Activated CD4-positive, alpha-beta T cell treated with anti-CD3 and anti-CD28 coated beads, Interleukin-2, amount 50 U/mL, for 48 hours (primary cell): ENCODE measurements at places on chromosomes 3 and 15.

GRCh38 chr15:57411945-57412768, 35.9 kb downstream of the CGNL1 start:
- no peak for DNase-seq

GRCh38 chr3:31670136-31670535, 137.4 kb downstream of the STT3B start:
- no peak for DNase-seq

DNA sequence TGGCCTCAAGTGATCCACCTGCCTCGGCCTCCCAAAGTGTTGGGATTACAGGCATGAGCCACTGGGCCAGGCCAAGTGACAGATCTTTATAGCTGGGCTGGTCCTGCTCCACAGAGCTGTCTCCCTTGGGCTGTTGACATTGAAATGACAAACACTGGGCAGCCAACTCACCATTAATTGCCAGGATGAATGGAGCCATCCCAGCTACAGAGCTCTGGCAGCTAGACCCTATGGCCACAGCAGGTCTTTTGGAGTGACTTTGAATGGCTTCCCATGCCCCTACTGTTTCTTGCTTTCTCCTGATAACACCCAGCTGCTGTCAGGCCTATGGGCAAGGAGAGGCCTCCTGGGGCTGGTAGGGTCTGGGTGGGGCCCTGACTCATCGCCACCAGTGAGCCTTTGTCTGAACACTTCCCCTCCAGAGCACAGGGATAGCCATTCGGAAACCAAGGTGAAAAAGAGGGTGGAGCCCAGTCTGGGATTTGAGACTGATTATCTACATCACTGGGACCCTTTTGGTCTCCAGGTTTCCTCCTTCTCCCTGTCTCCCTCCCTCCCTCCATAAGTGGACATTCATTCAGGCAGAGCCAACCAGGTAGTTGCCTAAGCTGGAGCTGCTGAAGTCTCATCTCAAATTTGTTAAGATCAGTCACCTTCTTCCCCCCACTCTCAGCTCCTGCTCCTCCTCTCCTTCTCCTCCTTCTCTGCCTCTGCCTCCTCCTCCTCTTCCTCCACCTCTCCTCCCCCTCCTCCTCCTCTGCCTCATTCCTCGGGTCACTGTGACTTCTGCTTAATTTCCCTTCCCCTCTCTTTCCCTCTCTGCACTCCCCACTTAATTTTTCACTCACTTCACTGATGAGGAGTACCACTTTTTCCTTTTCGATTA, 34.0 kb downstream of the BHLHE40 start:
- no peak for DNase-seq

DNA sequence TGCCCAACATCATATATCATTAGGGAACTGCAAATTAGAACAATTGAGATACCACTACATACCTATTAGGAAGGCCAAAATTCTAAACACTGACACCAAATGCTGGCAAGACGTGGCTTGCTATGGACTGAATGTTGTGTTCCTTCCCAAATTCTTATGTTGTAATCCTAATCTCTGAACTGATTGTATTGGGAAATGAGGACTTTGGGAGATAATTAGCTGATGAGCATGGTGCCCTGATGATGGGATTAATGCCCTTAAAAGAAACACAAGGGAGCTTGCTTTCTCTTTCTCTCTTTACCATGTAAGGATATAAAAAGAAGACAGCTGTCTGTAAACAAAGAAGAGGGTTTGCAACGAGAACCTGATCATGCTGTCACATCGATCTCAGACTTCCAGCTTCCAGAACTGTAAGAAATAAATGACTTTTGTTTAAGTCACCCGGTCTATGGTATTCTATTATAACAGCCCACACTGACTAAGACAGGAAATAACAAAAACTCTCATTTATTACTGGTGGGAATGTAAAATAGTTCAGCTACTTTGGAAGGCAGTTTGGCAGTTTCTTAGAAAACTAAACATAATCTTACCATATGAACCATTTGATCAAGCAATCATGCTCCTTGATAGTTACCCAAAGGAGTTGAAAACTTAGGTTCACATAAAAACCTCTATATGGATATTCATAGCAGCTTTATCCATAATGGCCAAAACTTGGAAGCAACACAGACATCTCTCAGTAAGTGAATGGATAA, 458.3 kb upstream of the CBLB start:
- DNase-seq, result no peak

DNA sequence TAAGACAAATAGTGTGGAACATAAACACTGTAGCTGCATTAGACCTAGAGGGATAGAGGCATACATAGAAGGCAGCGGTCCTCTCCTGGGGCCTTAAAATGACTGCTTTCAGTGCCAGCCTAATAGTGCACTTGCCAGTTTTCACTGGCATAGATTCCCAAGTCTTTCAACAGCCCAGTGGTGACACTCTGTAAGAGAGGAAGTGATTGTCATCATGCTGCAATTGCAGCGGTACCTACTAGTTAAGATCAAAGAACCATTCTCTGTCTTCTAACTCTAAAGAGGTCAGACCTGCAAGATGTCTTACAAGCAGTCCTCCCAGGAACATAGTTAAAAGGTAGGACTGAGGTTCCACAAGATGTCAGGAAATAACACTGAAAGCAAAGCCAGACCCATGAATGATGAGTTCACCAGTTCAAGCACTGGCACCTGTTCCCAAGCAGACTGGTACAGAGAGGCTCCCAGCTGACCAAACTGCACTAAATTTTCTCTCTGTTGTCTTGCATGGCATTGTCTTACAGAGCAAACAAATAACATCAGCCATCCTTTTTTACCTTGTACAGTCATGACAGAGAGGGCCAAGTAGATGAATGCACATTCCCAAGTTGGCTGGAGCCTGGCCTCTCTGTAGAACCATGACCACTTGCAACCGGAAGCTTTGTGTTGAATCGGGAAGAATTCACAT, 100.5 kb upstream of the SKOR1 start:
- no peak for DNase-seq

DNA sequence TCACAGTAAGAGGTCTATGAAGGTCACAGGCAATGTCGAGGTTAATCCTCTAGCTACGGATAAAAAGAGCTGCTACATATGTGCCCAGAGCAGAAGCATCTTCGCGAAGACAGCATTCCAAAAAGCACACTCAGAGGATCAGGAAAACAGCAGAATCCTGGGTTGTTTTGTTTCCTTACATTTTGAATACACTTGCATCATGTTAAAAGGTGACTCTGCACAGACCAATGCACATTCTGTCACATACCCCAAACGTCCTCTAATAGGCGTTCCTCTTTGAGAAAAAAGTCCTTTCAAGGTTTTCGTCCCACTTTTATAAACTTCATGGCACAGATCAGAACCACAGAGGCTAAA, 52.7 kb downstream of the VGLL4 start:
- DNase-seq, result no peak

DNA sequence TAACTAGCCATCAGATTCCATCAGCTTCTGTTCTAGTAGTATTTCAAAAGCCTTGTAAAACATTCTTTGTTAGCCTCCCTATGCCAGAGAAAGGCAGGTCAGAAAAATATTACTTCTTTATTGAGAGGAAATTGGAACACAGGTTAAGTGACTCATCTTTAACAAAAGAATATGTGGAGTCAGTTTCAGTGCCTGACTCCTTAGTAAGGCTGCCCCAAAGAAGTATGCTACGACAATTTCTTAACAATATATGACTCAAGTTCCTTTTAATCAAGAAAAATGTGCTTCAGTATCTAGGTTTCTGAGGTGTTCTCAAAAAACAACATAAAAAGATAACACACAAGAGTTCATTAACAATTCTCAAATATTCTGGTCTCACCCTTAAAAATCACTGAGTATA, 139.2 kb downstream of the VPS13C start:
- DNase-seq, result no peak

DNA sequence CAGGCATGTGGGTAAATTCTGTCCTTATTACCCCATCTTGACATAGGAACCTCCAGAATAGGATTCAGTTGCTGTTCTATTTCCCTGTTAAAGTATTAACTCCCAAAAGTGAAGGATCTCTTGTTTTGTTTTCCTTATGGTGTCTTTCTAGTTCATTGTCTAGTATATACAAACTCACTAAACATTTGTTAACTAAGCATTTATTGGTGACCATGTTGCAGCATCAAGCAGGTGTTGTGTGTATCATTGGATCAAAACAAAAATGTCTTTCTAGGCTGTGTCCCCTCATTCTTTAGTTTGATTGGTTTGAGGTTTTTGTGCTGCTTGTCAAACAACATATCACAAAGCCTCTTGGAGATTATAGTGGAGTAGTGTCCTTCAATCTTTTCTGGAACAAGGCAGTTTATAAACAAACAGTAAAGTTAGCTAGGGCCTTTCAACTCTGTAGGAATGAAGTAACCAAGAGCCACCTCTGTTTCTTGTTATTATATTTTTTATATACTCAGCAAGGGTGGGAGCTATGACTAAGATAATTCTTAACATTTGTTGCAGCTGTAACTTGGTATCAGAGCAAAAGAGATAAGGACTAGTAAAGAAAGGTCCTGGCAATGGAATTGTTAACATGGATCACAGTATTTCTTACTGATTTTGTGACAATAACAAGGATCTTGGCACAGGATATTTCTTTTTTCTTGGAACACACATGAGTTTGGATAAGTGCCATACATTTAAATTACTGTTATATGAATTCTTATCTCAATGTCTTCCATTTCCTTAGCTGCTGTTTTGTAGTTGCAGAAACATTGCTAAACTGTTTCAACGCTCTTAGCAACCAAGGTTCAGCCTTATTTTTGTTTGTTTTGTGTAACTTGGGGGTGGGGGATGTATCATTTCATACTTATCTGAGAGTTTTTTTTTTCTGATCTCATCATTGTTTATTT, 49.3 kb downstream of the TMOD3 start:
- DNase-seq, result no peak

- no peak for DNase-seq
Observed at GRCh38 chr15:65421360-65422215, 1.2 kb downstream of the IGDCC4 start.

DNA sequence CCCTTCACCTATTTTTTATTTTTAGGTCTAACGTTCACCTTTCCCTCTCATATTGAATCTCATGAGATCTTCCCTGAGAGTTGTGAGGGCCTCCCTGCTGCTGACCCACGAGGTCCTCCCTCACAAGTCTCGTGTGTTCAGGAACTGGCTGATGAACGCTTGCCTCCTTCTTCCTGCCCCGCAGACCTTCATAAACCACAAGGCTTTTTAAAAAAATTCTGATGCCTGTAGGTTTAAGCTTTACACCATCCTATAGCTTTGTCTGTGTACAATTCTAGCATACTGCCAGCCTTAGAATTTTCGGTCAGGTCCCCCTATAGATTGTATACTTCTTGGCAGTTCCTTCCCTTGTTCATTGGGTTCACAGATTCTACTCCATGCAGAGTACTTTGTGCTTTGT, 50.5 kb downstream of the CHST2 start:
- DNase-seq, result no peak

DNA sequence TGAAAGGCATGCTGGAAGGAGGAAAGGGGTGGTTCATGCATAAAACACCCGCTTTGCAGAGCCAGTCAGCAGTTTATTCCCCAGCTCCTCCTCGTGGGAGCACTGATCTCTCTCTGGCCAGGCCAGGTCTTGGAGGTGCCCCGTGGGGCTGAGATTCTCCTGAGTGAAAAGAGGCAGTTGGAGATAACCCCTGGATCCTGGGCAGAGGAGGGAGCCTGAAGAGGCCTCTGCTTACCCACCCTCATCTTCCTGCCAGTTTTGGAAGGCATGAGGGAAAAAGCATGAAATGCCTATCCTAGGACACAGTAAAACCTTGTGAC, 108.3 kb downstream of the SEMA5B start:
- no peak for DNase-seq

- DNase-seq, result no peak
Observed at GRCh38 chr3:63981980-63982379, 41.3 kb downstream of the PSMD6 start.

GRCh38 chr3:134527037-134527436, 41.2 kb downstream of the CEP63 start:
- DNase-seq, result peak; percentile 18

GRCh38 chr15:27645672-27646071, 453.4 kb downstream of the OCA2 start:
- no peak for DNase-seq

DNA sequence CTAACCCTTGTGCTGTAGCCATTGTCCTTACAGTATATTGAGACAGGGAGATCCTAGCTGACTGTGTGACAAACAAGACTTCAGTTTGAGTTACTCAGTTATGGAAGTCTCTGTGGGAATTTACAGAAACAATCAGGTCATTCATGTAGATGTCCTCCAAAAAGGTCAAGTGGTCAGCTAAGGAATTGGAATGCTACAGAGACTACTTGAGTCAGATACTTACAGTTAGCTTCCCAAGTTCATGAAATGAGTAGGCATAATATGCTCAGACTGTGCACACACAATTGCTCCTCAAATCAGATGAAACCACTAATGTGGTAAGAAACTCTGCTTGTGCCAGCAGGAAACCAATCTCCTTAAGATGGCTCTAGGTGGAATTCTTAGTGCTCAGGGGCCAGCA, 985.7 kb downstream of the NSUN3 start:
- no peak for DNase-seq

- DNase-seq, result peak; percentile 28
Observed at GRCh38 chr15:28942046-28942445, 56.3 kb downstream of the APBA2 start.

DNA sequence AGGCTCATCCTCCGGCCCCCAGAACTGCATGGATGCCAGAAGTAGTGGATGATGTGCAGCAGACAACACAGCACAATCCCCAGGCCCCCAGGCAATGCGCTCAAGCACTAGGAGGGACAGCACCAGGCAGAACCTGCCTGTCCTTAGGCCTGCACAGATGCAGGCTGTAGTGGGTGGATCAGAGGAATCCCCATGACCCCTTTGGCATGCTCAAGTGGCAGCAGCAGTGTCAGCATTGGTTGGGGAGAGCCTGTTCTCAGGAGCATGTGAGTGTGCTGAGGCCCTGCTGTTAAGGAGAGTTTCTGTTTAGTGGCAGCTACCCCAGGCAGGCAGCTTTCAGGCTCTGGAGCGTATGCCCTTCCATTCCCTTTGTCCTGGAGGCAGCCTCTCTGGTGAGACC, 25.1 kb upstream of the CD200R1L start:
- DNase-seq, result no peak

DNA sequence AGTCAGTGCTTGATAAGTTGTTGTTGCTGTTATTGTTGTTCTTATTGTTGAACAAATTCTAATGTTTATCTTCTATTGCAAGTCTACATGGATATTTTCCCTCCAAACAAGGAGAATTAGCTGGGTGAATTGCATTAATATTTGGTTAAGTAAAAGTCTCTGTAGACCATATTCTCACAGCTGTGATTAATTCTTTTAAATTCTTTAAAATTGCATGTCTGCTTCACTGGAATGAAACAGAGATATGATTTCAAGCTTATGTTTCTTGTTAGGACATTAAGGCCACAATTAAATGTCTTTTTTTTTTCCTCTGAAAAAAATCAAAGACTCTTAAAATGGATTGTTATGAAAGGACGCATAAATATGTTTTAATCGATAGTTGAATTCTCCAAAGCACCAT, 153.4 kb downstream of the EBLN2 start:
- no peak for DNase-seq

GRCh38 chr3:156675830-156676767, 1.7 kb downstream of the TIPARP start:
- DNase-seq, result peak; percentile 45

- no peak for DNase-seq
Observed at GRCh38 chr15:54810496-54810895, 386.2 kb downstream of the RSL24D1 start.
